GM12892 (cell line): ENCODE measurements at places on chromosomes 5 and 9.

- DNase-seq: no peak
Measured at GRCh38 chr5:179403426-179404147, 58.3 kb upstream of the ADAMTS2 start.

GRCh38 chr5:177314376-177315342 lies 3.0 kb upstream of the MXD3 start:
- DNase-seq: no peak

GRCh38 chr5:154475591-154476353 lies 2.3 kb downstream of the HAND1 start:
- DNase-seq: no peak

GRCh38 chr9:78028926-78029325 lies 2.7 kb downstream of the GNAQ start:
- no peak for DNase-seq

DNA sequence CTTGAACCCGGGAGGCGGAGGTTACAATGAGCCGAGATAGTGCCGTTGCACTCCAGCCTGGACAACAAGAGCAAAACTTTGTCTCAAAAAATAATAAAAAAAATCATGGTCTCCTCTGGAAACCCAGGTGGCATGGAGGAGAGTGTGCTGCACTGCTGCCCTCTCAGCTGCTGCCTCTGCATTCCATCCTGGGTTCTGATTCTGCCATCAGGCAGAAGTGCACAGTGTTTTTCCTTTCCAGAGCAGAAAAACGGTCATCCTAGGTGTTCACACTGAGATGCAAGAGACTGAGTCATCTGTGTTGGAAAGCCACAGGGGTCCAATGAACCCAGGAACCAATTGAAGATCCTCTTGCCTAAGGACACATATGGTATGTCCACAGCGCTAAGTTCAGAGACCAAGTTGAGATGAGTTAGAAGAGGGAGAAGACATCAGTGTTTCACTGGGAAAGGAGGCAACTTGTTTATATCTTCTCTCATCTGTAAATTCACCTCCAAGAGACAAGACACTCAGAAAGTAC lies 88.8 kb upstream of the DMRT1 start:
- DNase-seq: no peak
